ENCODE measurements at places on chromosomes 6 and 20.

- DNase-seq: no peak
Measured at GRCh38 chr6:137013738-137014602, 30.8 kb downstream of the IL20RA start.

GRCh38 chr6:158635427-158636073, 9.0 kb downstream of the DYNLT1 start:
- DNase-seq: no peak

DNA sequence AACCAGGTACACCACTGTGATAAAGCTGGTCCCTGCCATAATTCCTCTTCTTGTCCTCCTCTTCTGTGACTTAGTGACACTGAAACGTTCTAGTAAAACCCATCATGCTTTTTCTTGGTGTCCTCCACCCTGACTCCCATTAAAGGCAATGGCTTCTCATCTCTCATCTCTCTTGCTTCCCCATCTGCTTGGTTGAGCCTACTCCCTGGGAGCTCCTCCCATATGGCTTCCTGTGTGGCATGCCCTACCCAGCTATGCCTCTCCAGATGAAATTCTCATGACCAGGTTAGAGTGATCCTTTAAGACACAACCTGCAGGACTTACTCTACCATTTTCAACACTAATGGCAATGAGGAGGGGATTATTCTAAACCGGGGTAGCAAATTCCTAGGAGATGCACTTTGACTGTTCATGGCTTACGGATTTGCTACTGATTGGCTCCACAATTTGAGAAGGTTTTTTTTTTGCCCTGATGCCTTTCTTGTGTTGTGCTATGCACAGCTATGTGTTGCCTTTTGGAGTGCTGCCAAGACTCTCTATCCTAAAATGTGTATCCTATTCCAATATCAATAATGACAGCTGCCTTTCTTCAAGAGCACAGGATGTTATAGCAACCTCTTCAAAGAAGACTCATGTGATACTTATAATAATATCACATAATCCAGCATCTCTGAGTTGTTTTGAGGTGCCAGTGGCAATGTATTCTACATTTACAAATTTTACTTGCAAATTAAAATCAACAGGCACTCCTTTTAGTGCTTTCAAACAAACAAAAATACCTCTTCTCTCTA, 6.1 kb downstream of the SIRPG start:
- DNase-seq: no peak

DNA sequence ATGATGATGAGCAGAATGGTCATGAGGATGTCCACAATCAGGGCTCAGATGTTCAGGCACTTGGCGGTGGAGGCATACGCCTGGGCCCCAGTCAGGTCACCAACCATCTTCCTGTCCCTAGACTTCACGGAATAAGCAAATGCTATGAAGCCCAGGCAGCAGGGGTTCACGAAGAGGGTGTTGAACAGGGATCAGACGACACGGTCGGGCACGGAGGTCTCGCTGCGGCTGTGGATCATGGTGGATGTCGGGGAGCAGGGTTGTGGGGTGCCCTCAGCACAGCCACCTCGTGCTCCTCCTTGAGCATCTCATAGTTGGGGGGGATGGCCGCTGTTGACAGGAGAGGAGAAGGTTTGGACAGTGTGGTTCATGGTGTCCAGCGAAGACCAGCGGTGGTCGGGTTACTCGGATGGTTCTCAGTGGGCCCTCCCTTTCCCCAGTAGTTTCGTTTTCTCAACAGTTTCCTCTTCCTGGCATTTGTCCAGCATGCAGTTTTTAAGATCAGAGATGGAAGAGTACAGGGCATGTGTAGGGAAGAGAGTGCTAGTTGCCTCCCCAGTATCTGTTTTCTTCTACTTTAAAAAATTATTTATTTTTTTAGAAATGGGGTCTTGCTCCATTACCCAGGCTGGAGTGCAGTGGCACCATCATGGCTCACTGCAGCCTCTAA, 20.3 kb upstream of the SPDEF start:
- no peak for DNase-seq

- no peak for DNase-seq
Measured at GRCh38 chr6:36414481-36414880, 27.0 kb upstream of the ETV7 start.

GRCh38 chr20:56194042-56194441, 54.5 kb upstream of the MC3R start:
- DNase-seq: no peak

GRCh38 chr20:12762725-12763124, 246.0 kb upstream of the SPTLC3 start:
- DNase-seq: no peak

- no peak for DNase-seq
Measured at GRCh38 chr6:114354482-114354881, 11.7 kb upstream of the HS3ST5 start.

DNA sequence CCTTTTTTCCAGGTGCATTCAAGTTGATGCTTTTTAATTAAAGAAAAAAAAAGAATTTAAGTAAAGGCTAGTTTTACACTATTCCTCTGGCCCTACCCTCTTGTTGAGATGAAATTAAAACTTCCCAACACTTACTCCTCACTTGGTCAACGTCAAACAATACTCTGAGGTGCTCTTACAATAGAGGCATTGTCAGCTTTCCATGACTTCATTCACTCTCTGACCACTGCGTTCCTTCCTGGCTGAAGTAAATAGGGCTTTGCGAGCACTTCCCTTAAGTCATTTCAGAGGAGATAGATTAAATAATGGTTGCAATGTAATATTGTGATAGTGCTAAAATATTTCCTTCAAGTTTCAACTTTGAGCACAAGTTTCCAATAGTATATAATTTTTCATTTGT, 229.8 kb upstream of the CEP162 start:
- no peak for DNase-seq

DNA sequence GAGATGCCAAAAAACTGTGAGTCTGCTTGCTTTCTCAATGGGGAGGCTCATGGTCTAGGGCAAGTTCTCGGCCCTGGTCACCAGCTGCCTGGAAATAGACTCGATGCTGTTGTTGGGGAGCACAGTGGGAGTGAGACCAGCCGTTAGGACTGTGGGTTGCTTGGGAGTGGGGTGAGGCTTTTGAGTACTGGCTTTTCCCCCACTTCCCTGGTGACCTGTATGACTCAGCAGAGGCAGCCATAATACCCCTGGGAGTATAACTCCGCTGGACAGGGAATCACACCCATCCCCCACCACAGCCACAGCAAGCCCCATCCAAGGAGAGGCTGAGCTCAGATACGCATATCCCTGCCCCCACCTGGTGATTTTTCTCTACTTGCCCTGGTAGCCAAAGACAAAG, 48.9 kb upstream of the OGFRL1 start:
- DNase-seq: no peak

DNA sequence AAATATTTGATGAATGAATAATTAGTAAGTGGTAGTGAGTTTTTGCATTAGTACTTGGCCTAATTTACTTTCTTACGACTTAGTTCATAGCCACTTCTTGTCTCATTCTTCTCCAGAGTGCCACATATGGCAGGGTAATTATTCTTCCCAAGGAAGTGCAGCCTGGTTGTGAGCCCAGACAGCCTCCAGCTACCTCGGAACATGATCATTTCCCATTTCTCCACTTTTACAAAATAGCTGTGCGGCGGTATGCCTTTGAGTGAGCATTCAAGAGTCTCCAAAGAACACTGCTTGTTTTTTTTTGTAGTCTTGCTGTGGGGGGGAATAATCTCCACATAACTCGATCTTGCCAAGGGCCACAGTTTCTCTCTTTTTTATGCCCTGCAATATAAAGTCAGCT, 765.0 kb downstream of the HDGFL1 start:
- no peak for DNase-seq

DNA sequence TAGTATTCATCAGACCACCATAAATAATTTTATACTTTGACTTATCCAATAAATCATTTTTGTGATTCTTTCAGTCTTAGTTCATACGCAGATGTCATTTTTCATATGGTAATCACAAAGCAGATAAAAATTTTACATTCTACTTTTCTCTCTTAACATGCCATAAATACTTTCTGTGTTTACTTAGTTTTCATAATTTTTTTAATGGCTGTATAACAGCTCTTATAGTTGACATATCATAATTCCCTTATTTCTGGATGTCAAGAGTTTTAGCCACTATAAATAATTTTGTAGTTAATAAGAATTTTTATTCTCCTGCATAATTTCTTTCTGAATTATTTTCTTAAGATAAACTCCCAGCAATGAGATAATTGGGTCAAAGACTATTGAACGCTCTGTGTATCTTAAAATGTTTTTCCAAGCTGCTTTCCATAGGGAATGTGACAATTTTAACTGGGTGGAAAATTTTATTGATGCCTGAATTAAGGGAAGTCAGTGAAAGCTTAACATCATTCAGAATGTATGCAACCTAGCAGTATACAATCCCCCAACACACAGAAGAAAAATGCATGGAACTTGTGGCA, 702.7 kb downstream of the EPM2A start:
- no peak for DNase-seq

DNA sequence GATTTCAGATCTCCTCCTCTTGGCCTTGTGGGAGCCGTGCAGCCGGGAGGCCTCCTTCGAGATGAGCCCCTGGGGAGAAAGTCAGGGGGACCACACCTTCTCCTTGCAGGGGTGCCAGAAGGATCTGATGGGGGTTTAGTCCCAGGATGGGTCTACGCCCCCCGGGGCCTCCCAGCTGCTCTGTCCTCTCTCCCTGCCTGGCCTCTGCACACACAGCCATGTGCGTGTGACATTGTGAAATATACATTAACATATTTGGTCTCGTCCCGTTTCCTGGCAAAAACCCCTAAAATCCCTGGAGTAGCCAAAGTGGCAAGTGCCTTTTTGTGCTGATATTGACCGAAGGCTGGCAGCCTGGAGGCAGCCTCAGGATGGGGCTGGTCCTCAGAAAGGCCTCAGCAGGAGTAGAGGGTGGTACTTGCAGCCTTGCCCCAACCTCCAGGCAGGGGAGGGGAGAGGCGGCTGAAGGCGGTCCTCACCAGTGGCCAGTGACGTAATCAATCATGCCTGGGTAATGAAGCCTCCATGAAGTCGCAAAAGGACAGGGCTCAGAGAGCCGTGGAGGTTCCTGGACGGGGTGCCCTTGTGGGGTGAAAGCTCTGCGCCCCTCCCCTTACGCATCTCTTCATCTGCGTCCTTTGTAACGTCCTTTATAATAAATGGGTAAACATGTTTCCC, 5.1 kb upstream of the HELZ2 start:
- DNase-seq: no peak

DNA sequence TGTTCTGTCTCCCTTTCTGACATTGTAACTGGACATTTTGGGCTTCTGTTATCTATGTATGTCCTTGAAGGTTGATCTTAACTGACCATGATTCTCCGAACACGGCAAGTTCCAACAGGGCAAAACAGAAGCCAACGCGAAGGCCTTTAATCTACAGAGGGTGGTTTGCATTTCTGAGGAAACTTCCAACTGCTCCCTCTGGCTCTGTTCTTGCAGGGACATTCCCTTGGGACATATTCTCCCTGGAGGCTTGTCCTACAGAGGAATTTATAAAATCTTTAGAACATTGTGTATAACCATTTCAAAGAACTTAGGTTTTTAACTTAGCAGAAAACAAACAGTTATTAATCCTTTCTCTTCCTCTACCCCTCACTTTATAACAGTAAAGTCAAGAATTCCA, 189.0 kb upstream of the CDYL start:
- DNase-seq: no peak

GRCh38 chr20:8721098-8721497, 347.8 kb upstream of the PLCB4 start:
- no peak for DNase-seq

- DNase-seq: no peak
Measured at GRCh38 chr6:17417817-17418216, 24.4 kb downstream of the CAP2 start.

DNA sequence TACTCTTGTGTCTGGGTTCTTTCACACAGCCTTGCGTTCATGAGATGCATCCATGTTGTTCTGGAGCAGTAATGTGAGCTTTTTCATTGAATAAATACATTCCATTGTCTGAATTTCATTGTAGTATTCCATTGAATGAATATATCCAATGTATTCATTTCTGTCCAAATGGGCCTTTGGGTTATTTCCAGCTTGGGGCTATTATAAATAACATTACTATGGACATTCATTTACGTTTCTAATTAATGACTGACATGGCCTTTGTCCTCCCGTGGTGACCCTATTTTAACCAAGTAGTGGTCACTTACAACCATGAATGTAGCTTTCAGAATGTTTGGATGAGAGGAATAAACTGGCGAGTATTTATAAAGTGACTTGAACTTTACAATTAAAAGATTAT, 30.1 kb upstream of the NAA20 start:
- DNase-seq: no peak

GRCh38 chr20:54435015-54435414, 40.4 kb upstream of the DOK5 start:
- no peak for DNase-seq

DNA sequence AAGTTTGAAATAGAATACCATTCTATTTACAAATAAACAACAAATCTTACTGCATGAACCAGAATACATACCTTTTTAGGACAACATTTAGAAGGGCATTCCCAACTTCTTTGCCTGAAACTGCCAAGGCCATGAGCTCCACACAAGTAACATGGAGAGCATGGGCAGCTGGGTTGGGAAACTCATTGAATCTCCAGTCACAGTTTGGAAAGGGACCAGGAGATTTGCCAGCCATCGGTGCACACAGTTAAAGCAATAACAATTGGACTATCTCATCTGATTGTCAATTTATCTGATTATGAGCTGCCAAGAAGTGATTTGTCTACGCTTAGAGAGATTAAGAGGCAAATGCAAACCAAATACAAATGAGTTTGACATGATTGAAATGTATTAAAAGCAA, 19.9 kb downstream of the ARG1 start:
- no peak for DNase-seq

- no peak for DNase-seq
Measured at GRCh38 chr6:11298651-11299420, 66.4 kb upstream of the NEDD9 start.

GRCh38 chr6:119602215-119603178, 252.9 kb upstream of the MAN1A1 start:
- no peak for DNase-seq

DNA sequence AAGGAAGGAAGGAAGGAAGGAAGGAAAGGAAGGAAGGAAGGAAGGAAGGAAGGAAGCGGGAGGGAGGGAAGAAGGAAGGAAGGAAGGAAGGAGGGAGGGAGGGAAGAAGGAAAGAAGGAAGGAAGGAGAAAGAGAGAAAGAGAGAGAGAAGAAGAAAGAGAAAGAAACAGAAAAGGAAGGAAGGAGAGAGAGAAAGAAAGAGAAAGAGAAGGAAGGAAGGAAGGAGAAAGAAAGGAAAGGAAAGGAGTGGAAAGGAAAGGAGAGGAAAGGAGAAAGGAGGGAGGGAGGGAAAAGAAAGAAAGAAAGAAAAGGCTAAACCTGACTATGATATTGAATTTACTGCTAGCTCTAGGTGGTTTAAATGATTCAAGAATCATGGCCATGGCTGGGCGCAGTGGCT, 5.3 kb upstream of the ASIP start:
- DNase-seq: no peak

Data from stimulated activated CD4-positive, alpha-beta T cell treated with anti-CD3 and anti-CD28 coated beads, TNF-alpha, amount 100 ng/mL, for 48 hours (primary cell).